Cardiac ventricle fibroblast (primary cell): ENCODE measurements at places on chromosomes 12 and 14. TPM values are rescaled to one million over a fixed set of nuclear protein-coding genes. Genes with fewer than 3 reads are reported as not detected.

The KRT4 gene
- not detected in 2 replicates for total RNA-seq

The ZFYVE1 gene
- 19.3 and 20.4 TPM in 2 replicates for total RNA-seq

The BCL2L14 gene
- total RNA-seq = not detected in 2 replicates

The CD163L1 gene
- not detected in 2 replicates for total RNA-seq

The C12orf42 gene
- total RNA-seq = not detected in 2 replicates

The ST8SIA1 gene
- 4.0 and 5.2 TPM in 2 replicates for total RNA-seq

The C12orf54 gene
- not detected in 2 replicates for total RNA-seq

The PEBP1 gene
- 196 and 228 TPM in 2 replicates for total RNA-seq

The AQP5 gene
- 7.6 and 8.0 TPM in 2 replicates for total RNA-seq

The POTEG gene
- not detected in 2 replicates for total RNA-seq

The DUSP16 gene
- 4.8 and 5.0 TPM in 2 replicates for total RNA-seq

The PLCZ1 gene
- not detected in 2 replicates for total RNA-seq

The TGM1 gene
- 0.06 and 0.73 TPM in 2 replicates for total RNA-seq

The SLC48A1 gene
- total RNA-seq = 11.0 and 32.3 TPM in 2 replicates
